ENCODE measurements at places on chromosomes 4 and X.

DNA sequence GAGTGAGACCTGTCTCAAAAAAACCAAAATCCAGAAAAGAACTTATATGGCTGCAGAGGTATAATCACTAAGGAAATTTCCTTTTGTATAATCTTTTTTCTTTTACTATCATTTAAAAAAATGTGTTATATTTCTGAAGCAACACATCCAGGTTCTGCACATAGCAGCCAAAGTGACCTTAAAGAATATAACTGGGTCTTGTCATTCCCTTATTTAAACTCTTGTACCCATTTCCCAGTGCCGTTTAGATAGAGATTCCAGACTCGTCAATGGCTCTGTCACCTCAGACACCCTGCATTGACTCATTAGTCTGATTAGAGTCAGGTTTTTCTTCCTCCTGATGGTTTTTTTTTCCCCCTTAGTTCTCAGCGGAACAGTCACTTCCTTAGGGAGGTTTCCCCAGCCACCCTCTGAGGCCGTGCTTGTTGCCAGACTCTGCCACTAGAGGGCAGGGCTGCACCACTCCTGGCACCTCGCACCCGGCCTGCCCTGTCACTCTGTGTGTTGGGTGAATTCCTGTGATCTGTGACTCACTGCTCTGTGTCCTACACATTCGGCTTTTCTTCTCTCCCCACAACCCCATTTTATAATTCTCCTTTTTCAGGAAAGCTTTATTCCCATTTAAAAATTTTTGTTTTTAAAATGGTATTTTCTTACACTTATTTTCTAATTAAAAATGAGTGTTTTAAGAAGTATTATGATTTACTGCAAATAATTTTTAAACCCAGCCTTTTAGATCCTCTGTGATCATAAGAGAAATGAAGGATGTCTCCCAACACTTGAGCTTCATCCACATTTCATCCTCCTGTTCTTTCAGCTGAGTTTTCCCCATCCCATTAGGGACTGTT is 32.1 kb downstream of the HTT start:
- DNase-seq, result peak; percentile 71
- H3K27me3 ChIP-seq, result no peaks in the 10 kb centered on the region
- peaks cover 58% of the 10 kb centered on the region for H3K36me3 ChIP-seq
- H3K4me3 ChIP-seq, result no peak overlapping the region

DNA sequence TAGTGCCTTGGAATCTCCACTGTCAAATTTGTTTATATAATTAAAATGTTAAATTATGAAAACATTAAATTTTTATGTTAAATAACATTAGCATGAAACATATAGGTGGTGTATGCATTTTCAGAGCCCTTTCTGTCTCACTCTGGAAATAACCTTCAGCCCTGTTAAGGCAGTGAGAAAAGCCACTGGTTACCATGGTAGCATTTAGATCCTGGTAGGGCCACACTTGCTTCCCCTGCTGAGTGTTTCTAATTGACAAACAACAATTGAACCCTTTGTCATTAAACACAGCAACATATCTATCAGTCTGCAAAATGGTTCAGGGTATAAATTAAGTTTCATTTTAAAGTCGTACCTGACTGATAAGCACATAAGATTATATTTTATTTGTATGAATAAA is 63.5 kb downstream of the PDK3 start:
- no peak overlapping the region for H3K4me3 ChIP-seq
- H3K27me3 ChIP-seq, result no peaks in the 10 kb centered on the region
- H3K27ac ChIP-seq, result no peak overlapping the region
- H3K36me3 ChIP-seq, result peaks cover 32% of the 10 kb centered on the region
- no peak for DNase-seq

- DNase-seq, result no peak
- no peaks in the 10 kb centered on the region for H3K36me3 ChIP-seq
- H3K27me3 ChIP-seq, result peaks cover 21% of the 10 kb centered on the region
- no peak overlapping the region for H3K27ac ChIP-seq
- no peak overlapping the region for H3K4me3 ChIP-seq
- no peaks in the 10 kb centered on the region for H3K4me1 ChIP-seq
These were observed 235.3 kb upstream of the SFRP2 start for GRCh38 chr4:154024097-154024694.

- H3K27me3 ChIP-seq, result peaks cover 86% of the 10 kb centered on the region
- DNase-seq, result no peak
- no peak overlapping the region for H3K27ac ChIP-seq
- H3K4me1 ChIP-seq, result no peaks in the 10 kb centered on the region
- no peak overlapping the region for H3K4me3 ChIP-seq
These were observed 69.6 kb downstream of the PPP2R2C start for GRCh38 chr4:6402566-6403399.

- no peak overlapping the region for H3K27ac ChIP-seq
- H3K4me1 ChIP-seq, result no peaks in the 10 kb centered on the region
- DNase-seq, result no peak
These were observed 665 bp downstream of the TRPC5OS start for GRCh38 chrX:111876646-111877045.

- H3K27me3 ChIP-seq, result peaks cover 21% of the 10 kb centered on the region
- H3K36me3 ChIP-seq, result no peaks in the 10 kb centered on the region
- H3K4me1 ChIP-seq, result no peaks in the 10 kb centered on the region
- no peak overlapping the region for H3K4me3 ChIP-seq
- no peak for DNase-seq
These were observed 40.9 kb upstream of the PRDM5 start for GRCh38 chr4:120963449-120963848.

- DNase-seq, result no peak
- no peaks in the 10 kb centered on the region for H3K36me3 ChIP-seq
- no peak overlapping the region for H3K4me3 ChIP-seq
- H3K4me1 ChIP-seq, result no peaks in the 10 kb centered on the region
These were observed 123.4 kb downstream of the AMELX start for GRCh38 chrX:11416600-11416999.

GRCh38 chrX:48968377-48968776 is 3.3 kb downstream of the KCND1 start:
- H3K36me3 ChIP-seq, result peaks cover 2% of the 10 kb centered on the region
- H3K4me3 ChIP-seq, result no peak overlapping the region
- no peak overlapping the region for H3K27ac ChIP-seq
- DNase-seq, result no peak

DNA sequence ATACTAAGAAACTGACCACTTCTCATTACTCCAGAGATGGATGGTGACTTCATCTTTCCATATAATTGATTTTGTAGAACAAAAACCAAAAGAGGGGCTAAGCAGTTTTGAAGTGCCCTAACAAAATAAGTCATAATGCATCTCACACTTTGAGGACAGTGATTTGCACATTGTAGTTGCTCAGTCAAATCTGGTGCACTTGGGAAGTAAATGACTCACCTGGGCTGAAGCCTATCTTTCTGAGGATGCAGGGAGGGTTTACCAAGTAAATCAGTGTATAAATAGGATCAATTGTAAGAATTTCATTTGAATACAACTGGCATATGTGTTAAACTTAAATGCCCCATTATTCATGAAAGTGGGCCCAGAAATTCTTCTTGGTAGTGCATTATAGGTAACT is 134.2 kb downstream of the DCLK2 start:
- no peaks in the 10 kb centered on the region for H3K36me3 ChIP-seq
- no peak for DNase-seq
- no peak overlapping the region for H3K27ac ChIP-seq
- H3K4me3 ChIP-seq, result no peak overlapping the region

DNA sequence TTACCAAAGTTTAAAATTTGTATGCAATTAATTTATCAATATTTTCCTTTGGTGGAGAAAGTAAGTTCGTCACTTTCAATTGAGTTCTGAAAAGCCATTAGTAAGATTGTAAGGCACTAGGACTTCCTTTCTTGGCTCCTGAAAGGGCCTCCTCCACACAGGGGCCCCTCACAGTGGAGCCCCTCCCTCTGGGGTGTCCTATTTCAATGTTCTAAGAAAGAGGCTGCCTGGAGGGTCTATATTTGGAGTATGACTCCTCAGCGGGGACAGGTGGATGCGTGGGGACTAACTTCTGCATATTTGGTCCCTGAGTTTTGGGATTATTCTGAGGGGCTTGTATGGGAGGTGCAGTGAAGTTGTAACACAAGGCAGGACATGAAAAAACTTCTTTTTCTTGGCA is 1.6 kb upstream of the ARMCX4 start:
- no peak overlapping the region for H3K4me3 ChIP-seq
- H3K4me1 ChIP-seq, result peaks cover 5% of the 10 kb centered on the region
- H3K36me3 ChIP-seq, result peaks cover 2% of the 10 kb centered on the region
- no peak for DNase-seq
- H3K27me3 ChIP-seq, result peaks cover 10% of the 10 kb centered on the region

DNA sequence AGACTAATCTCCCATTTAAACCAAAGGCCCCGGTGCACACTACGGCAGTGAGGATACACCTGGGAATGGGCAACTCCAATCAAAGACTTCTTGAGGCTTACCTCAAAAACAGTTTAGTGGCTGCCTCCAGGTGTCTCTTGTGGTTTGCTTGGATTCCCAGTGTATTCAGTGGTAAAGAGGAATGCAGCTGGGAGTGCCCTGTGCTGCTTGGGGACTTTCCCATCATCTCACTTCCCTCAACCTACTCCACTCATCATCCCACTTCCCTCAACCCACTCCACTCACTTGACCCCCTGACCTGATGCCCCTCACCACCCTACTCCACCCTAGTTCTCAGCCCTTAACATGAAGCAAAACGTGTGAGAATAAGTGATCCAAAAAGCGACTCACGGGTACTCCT is 177.3 kb upstream of the ETNPPL start:
- no peaks in the 10 kb centered on the region for H3K27me3 ChIP-seq
- H3K36me3 ChIP-seq, result no peaks in the 10 kb centered on the region
- DNase-seq, result no peak
- no peaks in the 10 kb centered on the region for H3K4me1 ChIP-seq
- no peak overlapping the region for H3K27ac ChIP-seq
- H3K4me3 ChIP-seq, result no peak overlapping the region

DNA sequence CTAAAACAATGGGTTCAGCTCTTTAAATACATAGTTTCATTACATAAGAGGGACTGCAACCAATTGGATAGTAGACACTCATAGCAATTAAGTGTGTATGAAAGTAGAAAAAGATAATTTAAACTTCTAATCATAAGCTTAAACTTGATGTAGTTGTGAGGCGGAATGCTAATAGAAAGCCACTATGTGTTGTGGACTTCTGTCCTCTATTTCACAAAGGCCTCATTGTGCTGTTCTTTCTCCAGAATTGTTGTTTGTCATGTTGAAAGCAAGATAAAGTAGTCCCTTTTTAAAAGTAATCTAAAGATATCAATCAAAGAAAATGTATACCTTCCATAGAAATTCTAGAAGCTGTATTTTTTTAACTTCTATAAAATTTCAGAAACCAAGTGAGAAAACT is 329.4 kb downstream of the KLHL4 start:
- no peak for DNase-seq
- H3K27me3 ChIP-seq, result no peaks in the 10 kb centered on the region
- no peak overlapping the region for H3K27ac ChIP-seq

DNA sequence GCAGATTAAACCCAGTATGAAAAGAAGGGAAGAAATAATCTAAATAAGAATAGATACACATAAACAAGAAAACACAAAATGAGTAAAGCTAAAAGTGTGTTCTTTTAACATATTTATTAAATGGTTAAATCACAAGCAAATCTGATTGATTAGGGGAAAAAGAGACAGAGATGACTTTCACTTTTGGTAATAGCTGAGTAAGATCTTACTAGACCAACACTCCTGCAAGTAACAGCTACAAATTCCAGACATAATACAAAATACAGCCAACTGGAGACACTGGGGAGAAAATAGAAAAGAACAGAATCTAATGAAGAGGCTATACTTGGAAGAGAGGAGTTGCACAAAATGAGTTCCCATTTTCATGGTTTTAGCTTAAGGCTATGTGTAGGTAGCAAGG is 33.5 kb downstream of the OR13H1 start:
- no peaks in the 10 kb centered on the region for H3K36me3 ChIP-seq
- no peak overlapping the region for H3K27ac ChIP-seq
- H3K27me3 ChIP-seq, result no peaks in the 10 kb centered on the region
- H3K4me3 ChIP-seq, result no peak overlapping the region

- H3K4me3 ChIP-seq, result no peak overlapping the region
- DNase-seq, result no peak
- no peak overlapping the region for H3K27ac ChIP-seq
- H3K27me3 ChIP-seq, result no peaks in the 10 kb centered on the region
These were observed 374.5 kb upstream of the FMR1 start for GRCh38 chrX:147537172-147537571.

- DNase-seq, result no peak
- peaks cover 16% of the 10 kb centered on the region for H3K36me3 ChIP-seq
- peaks cover 30% of the 10 kb centered on the region for H3K4me1 ChIP-seq
These were observed 1.9 kb upstream of the PPP3CA start for GRCh38 chr4:101348995-101349800.

DNA sequence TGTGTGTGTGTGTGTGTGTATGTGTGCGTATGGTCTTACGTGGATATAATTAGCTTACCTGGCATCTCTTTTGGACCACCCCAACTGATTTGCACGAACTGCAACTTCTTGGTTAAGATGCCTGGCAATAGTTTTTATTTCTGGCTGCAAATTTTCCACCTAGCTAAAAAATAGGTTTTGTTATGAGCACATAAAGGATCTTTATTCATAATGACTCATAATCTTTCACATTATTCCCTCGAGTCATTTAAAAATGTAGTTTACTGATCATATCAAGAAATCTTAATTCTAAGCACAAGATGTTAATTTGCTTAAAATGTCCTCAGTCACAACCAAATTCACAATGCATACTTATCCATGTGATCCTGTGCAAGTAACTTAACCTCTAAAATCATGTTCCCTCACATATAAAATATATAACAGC is 1.5 kb downstream of the COX18 start:
- DNase-seq, result no peak
- H3K36me3 ChIP-seq, result peaks cover 35% of the 10 kb centered on the region
- H3K27me3 ChIP-seq, result no peaks in the 10 kb centered on the region
- H3K4me1 ChIP-seq, result peaks cover 39% of the 10 kb centered on the region
- peak overlapping the region; percentile 84 for H3K4me3 ChIP-seq
- peak overlapping the region; percentile 97 for H3K27ac ChIP-seq

GRCh38 chr4:171235521-171235920 is 577.7 kb upstream of the GALNTL6 start:
- no peaks in the 10 kb centered on the region for H3K27me3 ChIP-seq
- no peaks in the 10 kb centered on the region for H3K36me3 ChIP-seq
- no peaks in the 10 kb centered on the region for H3K4me1 ChIP-seq
- DNase-seq, result no peak
- H3K4me3 ChIP-seq, result no peak overlapping the region
- no peak overlapping the region for H3K27ac ChIP-seq

- H3K27me3 ChIP-seq, result no peaks in the 10 kb centered on the region
- no peaks in the 10 kb centered on the region for H3K36me3 ChIP-seq
- no peak overlapping the region for H3K27ac ChIP-seq
- peaks cover 6% of the 10 kb centered on the region for H3K4me1 ChIP-seq
These were observed 317.3 kb downstream of the PPP1R2C start for GRCh38 chrX:42460706-42461105.

GRCh38 chr4:54296548-54297203 is 67.6 kb downstream of the PDGFRA start:
- no peak overlapping the region for H3K4me3 ChIP-seq
- no peaks in the 10 kb centered on the region for H3K27me3 ChIP-seq
- no peak for DNase-seq
- peaks cover 2% of the 10 kb centered on the region for H3K36me3 ChIP-seq
- H3K4me1 ChIP-seq, result no peaks in the 10 kb centered on the region
